ENCODE measurements at places on chromosomes 13 and 19. TPM values are rescaled to one million over a fixed set of nuclear protein-coding genes. Genes with fewer than 3 reads are reported as not detected.

GPR183 gene
- not detected for total RNA-seq

ALOX5AP gene
- not detected for total RNA-seq

CAMSAP3 gene
- 0.05 TPM for total RNA-seq

SOX21 gene
- total RNA-seq, result not detected

COL5A3 gene
- total RNA-seq, result 2.6 TPM

MAN2B1 gene
- total RNA-seq, result 50.7 TPM

Measured in A375 (cell line).